Sciatic nerve (tissue), 2 donors: ENCODE measurements at places on chromosomes 1 and 21. TPM values are rescaled to one million over a fixed set of nuclear protein-coding genes. Genes with fewer than 3 reads are reported as not detected.

DNA sequence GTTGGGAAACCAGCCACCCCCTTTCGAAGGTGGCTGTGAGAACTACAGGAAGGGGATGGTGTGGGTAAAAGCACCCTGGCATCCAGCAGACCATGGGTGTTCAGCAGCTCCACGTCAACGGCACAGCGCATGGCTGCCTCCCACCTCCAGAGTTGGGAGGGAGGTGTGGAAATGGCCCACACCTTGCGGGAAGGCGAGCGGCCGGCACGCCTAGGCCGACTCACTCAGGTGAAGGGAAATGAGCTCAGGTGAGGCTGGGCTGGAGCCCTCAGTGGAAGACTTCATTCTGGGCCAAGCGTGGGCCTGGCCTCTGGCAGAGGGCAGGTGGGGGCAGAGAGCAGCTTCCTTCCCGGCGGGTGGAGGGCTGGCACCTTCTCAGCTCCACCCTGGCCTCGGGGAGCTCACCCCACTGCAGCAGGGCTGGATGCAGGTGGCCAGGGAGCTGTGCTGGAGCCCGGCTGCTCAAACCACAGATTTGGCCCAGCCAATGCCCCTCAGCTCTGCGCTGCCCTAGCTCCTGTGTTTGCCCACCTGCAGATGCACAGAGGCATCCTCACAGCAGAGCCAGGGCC lies 24.8 kb upstream of the ALDH4A1 start:
- no peak for DNase-seq

GRCh38 chr1:10852018-10852417 lies 55.6 kb upstream of the CASZ1 start:
- DNase-seq = no peak

- peak; percentile 64 for DNase-seq
These were observed 586 bp downstream of the COL24A1 start for GRCh38 chr1:86155807-86156565.

- no peak for DNase-seq
These were observed 231.3 kb upstream of the DAB1 start for GRCh38 chr1:57655161-57655560.

DNA sequence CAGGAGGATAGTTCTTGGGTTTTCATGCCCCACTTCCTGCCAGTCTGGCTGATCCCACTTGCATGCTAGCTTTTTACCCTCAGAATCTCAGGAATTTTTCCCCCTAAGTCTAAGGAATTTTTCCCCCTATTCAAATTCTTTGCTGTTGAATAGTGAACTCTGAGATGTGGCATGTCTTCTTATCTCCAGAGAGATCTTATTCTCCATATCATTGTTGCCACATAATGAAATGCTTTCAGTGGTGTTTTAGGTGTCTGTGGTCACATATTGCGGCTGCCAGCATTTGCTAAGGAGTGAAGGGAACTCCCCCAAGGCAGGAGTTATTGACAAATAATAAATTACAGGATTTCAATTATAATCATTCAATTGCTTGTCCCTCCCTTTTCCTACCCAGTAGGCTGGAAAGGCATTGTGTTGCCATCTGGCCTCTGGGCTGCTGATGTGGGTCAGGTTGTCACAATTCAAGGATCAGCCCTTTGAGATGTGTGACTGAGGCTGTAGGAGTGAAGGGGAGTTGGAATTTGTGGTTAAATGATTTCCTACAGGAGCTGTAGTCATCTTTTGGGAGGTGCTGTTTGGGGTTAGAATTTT lies 3.9 kb upstream of the FLG start:
- DNase-seq = no peak

DNA sequence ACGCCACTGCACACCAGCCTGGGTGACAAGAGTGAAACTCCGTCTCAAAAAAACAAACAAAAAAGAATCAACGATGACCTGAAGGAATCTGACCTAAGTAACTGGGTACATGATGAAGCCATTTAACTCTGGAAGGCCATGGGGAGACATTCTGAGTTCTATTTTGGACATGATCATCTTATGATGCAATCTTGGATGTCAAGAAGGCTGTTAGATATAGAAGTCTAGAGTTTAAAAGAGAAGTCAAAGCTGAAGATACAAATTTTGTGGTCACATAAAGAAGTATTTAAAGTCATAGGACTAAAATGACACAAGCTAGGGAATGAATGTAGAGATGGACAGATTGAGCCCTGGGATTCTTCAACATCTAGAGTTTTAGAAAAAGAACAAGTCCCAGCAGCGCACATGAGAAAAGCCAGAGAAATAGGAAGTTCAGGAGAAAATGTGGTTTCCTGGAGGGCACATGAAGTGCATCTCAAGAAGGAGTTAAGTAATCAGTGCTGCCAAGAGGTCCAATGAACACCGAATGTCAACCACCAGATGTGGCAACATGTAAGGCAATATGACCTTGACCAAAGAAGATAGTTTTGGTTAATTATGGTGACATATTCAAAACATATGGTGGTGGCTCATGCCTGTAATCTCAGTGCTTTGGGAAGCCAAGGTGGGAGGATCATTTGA lies 26.8 kb downstream of the ELK4 start:
- no peak for DNase-seq

GRCh38 chr1:205585835-205586785 lies 45.7 kb downstream of the ELK4 start:
- peak; percentile 41 for DNase-seq

DNA sequence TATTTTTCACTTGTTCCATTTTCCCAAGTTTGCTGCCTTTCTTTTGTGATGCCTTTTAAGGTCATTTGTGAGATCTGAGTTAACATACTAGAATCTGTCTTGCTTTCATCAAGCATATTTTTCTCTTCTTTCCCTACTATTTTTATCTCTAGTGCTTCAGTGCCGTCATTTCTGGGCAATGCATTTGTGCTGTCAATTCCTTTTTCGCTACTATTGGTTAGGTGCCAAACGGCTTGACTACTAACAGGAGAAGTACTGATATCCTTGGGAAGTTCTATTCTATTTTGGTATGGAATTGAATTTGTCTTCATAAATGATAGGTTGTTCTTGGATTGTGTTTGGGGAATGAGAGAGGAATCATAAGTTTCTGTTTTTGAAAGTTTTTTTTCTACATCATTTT lies 42.2 kb downstream of the LRRC53 start:
- DNase-seq = no peak

- DNase-seq = no peak
These were observed 2.9 kb upstream of the ETNK2 start for GRCh38 chr1:204154568-204155255.

DNA sequence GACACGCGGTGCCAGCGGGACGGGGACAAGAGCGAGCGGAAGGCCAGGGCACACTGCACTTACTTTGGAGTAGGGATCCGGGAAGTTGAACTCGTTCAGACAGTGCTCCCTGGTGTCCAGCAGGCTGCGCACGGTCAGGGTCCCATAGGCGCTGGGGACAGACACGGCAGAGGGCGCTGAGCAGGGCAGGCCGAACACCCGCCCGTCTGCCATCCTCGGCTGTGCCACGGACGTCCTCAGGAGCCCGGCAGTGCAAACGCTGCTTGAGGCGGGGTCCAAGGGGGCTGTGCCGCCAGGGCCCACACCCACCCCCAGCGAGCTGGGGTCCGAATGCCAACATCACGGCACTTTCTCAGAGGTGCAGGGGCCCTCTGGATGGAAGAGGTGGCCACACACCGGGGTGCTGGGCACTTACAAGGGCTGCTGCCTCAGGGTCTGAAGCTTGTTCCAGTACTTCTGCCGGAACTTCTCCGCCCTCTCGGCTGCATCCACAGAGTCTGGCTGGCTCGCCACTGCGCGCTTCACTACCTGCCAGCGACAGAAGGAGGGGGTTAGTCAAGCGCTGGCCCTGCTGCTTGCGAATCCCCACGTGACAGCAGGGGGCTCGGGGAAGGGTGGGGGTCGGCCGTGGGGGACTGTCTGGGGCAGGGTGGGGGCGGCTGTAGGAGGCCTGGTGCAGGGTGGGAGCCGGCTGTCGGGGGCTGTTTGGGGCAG lies 12.3 kb downstream of the PANK4 start:
- no peak for DNase-seq

DNA sequence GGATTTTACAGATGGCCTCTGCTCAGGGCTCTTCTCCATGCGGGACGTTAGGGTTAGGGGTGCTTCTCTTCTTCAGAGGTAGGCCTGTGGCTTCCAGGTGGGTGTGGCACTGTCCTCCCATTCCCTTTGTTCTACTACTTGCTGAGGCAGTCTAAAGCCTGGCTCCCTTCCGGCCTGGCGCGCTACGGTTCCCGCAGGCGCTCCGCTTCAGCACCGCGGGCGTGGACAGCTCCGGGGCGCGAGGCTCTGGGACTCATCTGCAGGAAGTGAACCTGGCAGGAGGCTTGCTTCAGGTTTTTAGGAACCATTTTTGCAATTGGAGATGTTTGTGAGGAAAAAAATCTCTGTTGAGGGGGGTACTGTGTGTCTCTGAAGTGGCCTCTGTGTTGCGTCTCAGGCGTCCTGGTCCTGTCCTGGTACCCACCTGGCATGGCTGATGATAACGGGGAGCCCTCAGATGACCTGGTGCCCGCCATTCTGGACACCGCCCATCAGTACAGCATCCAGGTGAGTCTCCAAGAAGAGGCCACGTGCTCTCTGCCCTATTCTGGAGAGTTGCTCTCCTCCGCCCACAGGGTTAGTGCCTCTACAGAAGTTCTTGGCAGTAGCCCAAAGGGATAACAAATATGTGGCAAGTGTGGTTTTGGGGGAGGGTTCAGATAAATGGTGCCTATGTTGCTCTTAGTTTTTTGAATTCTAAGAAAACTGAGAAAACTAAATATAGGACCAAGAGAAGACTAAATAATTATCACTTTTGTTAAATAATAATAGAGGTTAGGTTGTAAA lies 1.9 kb downstream of the MANEAL start:
- peak; percentile 73 for DNase-seq

- DNase-seq = no peak
These were observed 53.8 kb downstream of the PLA2G4A start for GRCh38 chr1:186882372-186883134.

- no peak for DNase-seq
These were observed 48.1 kb downstream of the S100B start for GRCh38 chr21:46556802-46557201.

- DNase-seq = no peak
These were observed 385.1 kb upstream of the USP24 start for GRCh38 chr1:55600242-55600641.

- DNase-seq = no peak
These were observed 33.9 kb upstream of the GRHL3 start for GRCh38 chr1:24285231-24285630.

- no peak for DNase-seq
These were observed 296.7 kb upstream of the USP25 start for GRCh38 chr21:15433091-15433490.

DNA sequence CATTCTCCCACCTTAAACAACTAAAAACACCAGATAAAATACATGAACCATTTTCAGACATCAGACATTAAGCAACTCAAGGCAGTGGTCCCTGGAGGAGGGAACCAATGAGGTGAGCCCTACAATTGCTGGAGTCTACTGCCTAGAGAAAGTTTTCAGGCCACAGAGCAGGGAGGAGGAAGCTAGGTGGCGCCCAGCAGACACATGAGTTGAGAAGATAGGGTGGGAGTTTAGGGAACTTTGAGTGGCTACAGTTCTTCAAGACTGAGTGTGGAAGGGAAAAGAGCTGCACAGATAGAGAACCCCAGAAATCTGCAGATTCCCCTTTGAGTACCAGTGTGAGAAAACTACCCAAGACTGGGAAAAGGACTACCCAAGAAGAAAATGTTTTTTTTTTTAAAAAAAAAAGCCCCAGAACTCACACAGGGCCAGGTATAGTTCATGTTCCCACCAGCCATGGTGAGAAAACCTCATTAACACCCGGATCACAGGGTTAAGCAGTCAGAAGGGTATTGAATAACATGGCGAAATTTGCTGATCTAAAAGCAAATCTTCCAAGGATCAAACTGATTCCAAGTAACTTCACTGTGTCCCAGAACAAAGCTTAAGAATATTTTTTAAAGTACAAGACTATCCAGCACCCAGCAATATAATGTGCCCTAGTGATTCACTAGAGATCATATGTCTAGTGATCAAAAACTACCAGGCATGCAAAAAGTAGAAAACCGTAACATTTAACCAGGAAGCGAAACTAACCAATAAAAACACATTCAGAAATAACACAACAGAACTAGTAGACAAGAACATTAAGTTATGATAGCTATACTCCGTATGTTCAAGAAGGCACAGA lies 12.0 kb downstream of the ALDH9A1 start:
- DNase-seq = no peak

DNA sequence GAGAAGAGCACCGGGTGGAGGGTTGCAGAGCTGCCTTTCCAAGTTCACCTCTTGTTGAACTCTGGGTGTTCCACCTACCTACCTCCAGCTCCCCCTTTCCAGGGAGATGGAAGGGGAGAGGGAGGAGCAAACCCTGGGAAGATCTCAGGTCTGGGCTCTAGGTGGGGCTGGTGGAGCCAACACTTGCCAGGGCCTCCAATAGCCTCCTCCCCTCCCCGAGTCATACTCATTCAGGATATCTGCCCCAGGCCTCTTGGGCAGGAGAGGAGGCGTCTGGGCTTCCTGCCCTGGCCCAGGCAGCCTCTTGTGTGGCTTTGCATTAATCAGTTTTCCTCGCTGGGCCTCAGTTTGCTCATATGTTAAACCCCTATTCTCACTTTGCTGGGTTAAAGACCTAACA lies 13.4 kb downstream of the RAP1GAP start:
- no peak for DNase-seq

GRCh38 chr1:229839800-229840199 lies 213.8 kb downstream of the URB2 start:
- no peak for DNase-seq

Gene C1orf226
- 13.0 TPM for total RNA-seq

Gene LRRIQ3
- 0.49 TPM for total RNA-seq

Gene SLAMF6
- total RNA-seq = 0.85 TPM

Gene CLEC20A
- 3.2 TPM for total RNA-seq

Gene ZZZ3
- total RNA-seq = 65.7 TPM

Gene FUCA1
- total RNA-seq = 22.3 TPM

Gene MIXL1
- total RNA-seq = not detected

Gene TMPRSS15
- total RNA-seq = not detected

Gene GSTM1
- 91.5 TPM for total RNA-seq

Gene FAM78B
- 2.8 TPM for total RNA-seq

Gene SPRR2A
- total RNA-seq = 0.67 TPM

Gene LAMB3
- 2.8 TPM for total RNA-seq

Gene SELENON
- 53.8 TPM for total RNA-seq

Gene SEC22B
- 30.1 TPM for total RNA-seq
